Stimulated activated CD4-positive, alpha-beta T cell treated with anti-CD3 and anti-CD28 coated beads, TNF-alpha, amount 100 ng/mL, for 24 hours (primary cell): ENCODE measurements at places on chromosomes 1 and 21.

- DNase-seq: no peak
Observed at GRCh38 chr1:90074137-90074536, 79.2 kb downstream of the ZNF326 start.

- no peak for DNase-seq
Observed at GRCh38 chr1:35298464-35298863, 30.0 kb downstream of the ZMYM4 start.

- DNase-seq: no peak
Observed at GRCh38 chr1:154777154-154777553, 92.9 kb downstream of the KCNN3 start.

DNA sequence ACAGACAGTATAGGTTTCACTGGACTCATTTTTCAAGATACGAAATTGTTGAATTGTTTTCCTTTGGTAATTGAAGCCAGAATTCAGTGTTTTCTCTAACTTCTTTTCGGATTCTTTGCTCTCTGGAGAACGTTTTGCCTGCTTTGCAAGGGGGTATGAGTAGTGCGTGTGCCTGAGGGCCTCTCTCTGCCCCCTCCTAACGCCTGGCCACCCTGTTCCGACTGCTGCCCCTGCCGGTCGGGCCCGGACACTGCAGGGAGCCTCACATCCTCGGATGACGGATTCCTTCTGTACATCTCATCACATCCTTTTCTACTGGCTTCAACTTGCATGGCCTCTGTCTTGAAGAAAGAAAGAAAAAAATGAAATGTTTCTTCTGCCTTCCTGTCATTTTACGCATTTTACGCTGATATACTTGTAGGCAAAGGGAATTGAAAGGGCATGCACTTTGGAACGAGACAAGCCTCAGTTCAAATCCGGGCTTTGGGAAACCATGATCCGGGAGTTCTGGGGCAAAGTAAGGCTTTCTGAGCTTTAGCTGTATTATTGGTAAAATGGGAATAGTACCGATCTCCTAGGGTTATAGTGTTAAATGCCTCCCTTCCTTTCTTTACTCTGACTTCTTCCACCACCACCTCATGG, 65.1 kb downstream of the DISC1 start:
- no peak for DNase-seq

- no peak for DNase-seq
Observed at GRCh38 chr1:30081379-30082102, 641.8 kb downstream of the MATN1 start.

GRCh38 chr1:116574581-116575291, 3.9 kb upstream of the CD58 start:
- DNase-seq: no peak

DNA sequence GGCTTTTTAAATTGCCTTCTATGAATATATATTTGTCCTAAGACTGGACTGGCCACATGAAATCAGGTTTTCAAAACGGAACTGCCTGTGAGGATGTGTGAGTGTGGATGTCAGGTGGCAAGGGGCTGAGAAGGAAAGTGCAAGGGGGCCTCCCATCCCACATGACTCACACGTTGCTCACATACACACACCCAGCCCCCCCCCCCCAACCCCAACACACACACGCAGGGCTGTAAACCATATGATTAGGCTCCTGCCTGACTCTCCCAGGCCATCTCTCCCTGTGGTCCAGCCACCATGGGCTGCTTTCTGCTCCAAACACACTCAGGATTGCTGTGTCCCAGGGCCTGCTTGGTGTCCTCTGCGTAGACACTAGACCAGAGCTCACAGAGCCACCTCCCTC, 22.4 kb downstream of the DEGS1 start:
- DNase-seq: peak; percentile 16

- DNase-seq: no peak
Observed at GRCh38 chr1:115133440-115133839, 44.1 kb upstream of the TSPAN2 start.

GRCh38 chr1:121595089-121595488, 410.3 kb downstream of the SRGAP2C start:
- DNase-seq: no peak

- no peak for DNase-seq
Observed at GRCh38 chr1:85085417-85085816, 37.1 kb upstream of the MCOLN3 start.

GRCh38 chr1:11918799-11919519, 7.3 kb downstream of the KIAA2013 start:
- no peak for DNase-seq

DNA sequence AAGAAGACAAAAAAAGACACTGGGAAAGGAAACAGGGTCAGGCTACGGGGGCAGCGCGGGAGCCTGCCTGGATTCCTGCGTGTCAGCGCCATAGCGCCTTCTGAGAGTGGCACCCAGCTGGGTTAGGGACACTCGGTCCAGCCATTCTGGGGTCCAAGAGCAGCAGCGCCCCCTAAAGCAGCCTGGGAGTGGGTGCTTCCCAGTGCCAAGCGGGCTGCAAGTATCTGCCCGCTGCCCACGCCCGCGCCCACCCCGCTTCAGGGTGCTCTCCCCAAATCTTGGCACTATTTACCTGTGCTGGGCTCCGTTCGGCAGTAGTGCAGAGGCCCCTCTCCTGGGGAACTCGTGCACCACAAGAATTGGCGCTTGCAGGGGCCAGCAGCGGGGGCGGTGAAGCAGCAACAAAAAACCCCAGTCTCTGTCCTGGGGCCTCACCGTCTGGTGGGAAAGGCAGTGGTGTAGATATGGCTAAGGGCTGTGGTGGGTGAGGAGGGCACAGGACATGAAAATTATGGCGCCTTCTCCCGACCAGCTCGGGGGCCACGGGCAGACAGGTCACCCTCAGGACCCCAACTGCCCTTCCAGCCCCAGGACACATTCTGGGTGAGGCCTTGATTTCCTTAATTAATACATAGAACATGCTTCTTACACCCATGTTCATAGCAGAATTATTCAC, 24.1 kb upstream of the LBR start:
- DNase-seq: no peak

DNA sequence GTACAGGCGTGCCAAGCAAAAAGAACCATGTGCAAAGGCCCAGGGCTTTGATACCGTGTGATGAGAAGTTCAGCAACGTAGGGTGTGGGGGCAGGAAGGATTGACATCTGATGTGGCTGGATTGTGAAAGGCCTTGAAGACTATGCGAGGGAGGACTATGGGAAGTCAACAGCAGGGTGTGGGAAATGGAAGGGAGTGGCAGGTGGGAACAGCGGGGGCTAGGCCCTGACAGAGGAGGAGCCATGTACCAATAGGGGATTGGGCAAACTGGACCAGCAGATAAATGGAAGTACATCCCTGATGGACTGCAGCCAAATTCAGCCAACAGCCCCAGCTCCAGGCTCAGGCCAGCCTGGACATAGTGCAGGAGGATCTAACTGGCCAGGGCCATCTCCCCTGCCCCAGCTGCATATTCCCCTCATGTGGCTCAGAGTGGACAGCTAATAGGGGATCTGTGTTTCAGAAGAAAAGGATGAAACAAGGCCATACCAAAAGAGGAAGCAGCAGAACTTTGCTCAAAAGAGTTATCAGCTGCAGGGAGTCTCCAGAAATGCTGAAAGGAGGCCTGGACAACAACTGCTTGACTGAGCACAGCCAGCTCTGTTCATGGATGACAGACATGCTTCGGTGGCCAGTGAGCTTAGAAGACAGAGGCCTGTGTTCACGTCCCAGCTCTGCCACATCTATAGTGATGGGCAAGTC, 140.2 kb upstream of the SGIP1 start:
- no peak for DNase-seq

- no peak for DNase-seq
Observed at GRCh38 chr1:17137441-17137840, 18.2 kb upstream of the PADI2 start.

DNA sequence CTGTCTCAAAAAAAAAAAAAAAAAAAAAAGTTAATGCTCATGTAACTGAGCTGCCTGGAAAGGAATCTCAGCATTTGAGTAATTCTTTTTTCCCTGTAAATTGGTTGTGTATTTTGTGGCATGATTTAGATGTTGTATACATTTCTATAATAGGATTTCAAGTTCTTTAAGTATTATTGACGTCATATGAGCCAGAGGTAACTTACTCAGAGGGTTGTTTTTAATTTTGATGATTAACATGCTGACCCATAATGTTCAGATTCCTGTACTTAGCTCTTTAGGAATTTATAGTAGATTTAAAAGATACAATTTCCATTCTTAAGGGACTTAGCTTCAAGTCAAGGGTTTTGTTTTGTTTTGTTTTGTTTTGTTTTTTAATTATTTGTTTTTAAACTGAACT, 120.4 kb downstream of the CACHD1 start:
- DNase-seq: no peak

GRCh38 chr1:232033285-232033684, 406.7 kb downstream of the DISC1 start:
- DNase-seq: no peak

DNA sequence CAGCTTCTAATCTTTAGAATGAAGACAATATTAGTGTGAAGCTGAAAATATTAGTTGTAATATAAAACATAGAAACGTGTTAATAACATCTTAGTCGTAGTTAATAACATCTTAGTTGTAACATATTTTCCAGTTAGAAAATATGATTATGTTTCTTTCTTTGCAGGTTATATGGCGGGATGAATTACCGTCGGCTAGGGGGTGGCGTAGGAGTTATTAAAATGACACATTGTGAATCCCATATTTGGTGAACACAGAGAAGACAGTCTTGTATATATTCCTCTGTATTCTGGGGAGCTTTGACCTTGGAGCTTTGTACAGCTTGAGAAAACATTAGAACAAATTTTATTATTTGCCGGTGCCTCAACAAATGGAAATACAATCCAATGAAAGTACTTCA, 39.5 kb upstream of the DARS2 start:
- DNase-seq: no peak

DNA sequence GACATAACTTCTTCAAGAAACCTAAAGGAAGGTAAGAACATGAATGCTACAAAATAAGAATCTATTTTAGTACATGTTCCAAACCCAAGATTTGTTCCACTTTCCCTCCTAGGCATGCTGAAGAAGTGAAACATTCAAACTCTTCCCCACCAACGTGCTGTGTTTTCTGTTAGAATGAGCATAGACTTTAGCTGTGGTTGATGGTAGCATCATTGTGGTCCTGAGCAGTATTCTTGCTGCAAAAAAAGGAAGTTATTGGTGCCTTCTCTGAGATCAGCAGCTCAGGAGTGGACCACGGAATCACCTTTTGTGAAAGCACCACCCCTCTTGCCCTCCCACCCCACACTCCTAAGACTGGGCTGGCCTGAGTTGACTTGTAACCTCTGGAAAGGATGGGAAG, 100.4 kb upstream of the POGK start:
- no peak for DNase-seq

DNA sequence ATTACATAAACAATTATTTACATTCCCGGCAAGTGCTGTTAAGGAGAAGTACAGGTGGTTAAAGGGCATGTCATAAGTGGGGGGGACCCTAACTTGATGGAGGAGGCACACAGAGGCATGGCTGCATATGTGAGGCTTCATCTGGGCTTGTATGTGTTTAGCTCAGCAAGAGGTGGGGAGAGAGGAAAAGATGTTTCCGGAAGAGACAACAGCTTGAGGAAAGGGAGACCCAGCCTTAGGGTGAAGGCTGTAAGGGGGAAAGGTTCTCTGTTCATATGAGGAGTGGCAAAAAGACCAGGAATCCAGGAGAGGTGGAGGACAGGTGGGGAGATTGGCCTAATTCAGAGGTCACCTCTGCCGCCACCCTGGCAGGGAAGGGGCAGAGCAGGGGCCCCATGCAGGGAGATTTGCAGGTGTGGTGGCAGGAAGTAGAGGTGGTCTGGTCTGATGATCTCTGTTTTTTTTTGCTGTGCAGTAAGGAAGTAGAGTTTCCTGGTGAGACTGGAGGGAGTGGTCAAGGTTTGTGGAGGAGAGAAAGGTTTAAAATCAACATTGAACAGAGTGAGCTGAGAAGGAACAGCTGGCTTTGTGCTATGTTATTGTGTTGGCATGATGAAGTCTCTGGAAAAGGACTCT, 9.0 kb downstream of the TRAF5 start:
- no peak for DNase-seq

GRCh38 chr1:241773991-241774390, 74.0 kb upstream of the EXO1 start:
- DNase-seq: no peak

DNA sequence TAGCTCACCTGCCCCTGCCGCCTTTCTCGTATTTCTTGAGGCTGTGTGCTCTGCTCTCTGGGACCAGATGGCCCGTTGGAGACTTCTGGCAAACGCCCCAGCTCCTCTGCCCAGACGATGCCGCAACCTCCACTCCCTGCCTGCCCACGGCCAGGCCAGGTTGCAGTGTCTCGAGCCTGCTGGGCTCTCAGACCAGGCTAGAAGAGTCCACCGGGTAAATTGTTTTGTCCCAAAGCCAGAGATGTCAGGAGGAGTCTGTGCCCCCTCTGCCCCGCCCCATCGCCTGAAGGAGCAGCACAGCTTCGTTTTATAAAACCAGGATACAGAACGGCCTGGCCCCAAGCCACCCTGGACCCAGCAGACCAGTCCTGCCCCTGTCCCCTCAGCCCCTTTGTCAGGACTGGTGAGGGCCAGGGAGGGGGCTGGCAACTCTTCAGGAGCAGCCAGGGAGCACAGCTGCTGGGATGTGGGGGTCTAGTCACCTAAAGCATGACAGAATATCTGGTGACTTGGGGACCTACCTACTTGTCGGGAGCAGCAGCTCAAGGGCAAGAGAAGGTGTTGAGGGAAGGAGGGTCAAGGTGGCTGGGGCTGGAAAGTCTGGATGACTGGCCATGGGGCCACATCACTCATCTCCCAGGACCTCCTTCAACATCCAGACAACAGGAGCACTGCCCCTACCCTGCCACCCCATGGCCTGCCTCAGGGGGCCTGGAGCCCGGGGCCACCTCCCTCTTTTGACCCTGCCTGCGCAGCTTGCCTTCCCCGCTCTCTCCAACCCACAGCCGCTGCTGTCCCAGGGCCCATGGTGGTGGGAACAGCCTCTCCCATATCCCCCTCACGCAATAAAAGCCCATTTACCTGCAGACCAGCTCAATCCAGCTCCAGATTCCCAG, 33.9 kb upstream of the LBR start:
- DNase-seq: no peak

DNA sequence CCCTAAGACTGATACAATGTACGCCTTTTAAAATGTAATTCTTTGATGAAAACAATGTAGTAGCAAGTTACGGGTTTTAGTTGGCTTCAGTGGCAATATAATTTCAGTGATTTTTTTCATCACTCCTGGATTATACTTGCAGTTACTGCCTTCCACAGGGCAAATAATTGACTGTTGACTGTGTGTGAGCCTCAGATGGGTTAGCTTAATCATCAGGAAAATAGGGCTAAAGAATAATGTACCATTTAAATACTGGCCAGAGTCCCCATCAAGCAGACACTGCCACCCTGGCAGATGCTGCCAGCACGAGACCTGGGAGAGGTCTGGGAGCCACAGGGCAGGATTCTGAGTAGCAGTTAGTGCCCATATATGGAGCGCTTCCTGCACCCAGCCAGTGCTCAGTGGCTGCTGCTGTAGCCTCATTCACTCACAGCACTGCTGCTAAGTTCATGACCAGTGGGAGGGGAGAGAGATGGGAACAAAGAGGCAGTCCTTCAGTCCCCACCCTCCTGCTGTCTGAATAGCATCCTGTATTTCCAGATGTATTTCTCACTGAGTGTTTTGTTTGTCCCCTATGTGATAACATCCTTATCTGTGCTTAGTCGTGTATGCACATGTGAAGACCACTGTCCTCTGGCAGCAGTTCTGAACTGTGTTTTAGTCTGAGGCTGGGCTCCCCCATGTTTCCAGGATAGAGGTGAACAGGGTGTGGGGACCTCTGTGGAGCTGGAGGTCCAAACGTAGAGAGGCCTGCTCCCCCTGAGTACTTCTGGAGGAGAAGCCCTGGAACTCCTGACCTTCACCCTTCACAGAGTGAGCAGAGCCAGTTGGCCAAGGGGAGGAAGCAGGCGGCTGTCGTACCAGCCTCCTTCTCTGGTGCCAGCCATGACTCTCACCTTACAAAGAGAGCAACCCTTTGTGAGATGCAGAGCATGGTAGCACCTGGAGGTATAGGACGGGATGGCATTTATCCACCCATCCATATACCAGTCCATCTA, 80.4 kb downstream of the ADARB1 start:
- DNase-seq: no peak
